Epithelial cell of proximal tubule (primary cell): ENCODE measurements at places on chromosomes 5 and 9. TPM values are rescaled to one million over a fixed set of nuclear protein-coding genes. Genes with fewer than 3 reads are reported as not detected.
A peak's percentile ranks its signal among the peaks of the same experiment; 100 is the strongest.

Gene SH3RF2
- total RNA-seq, result 12.0 and 16.3 TPM in 2 replicates

Gene FAM169A
- total RNA-seq, result 8.9 and 11.1 TPM in 2 replicates

Gene RNF208
- total RNA-seq, result 0.22 and 1.5 TPM in 2 replicates

Gene NPDC1
- total RNA-seq, result 19.7 and 47.7 TPM in 2 replicates

Gene AHRR
- total RNA-seq, result 0.29 and 0.65 TPM in 2 replicates

GRCh38 chr5:5340206-5340729, 82.2 kb upstream of the ICE1 start:
- peak; percentile 71 for DNase-seq

- no peak for DNase-seq
Observed at GRCh38 chr9:91753711-91754110, 196.3 kb downstream of the ROR2 start.

GRCh38 chr5:90557871-90558270, 726 bp upstream of the ADGRV1 start:
- no peak for DNase-seq
